ENCODE measurements at places on chromosomes 7 and 10.

DNA sequence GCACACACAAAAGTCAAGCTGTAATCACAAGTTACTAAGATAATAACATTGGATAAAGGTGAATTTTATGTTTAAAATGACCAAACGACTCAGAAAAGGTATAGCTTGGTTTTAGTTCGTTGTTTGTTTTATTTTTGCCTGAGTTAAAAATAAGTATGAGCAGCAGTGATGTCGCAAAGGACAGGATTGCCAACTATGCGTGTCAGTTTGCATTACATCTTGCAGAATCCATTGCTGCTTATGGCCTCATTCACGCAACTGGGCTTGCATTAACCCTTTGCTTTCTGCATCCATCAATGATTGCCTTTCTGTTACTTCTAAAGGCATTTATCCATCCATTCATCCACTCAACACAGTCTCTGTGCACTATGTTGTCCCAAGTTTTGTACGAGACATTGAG lies 389.6 kb downstream of the DPP6 start:
- no peak for DNase-seq

- DNase-seq = no peak
These were observed 1103.0 kb upstream of the PHF14 start for GRCh38 chr7:9870674-9871073.

GRCh38 chr10:63788152-63788821 lies 267.1 kb downstream of the REEP3 start:
- DNase-seq = no peak

DNA sequence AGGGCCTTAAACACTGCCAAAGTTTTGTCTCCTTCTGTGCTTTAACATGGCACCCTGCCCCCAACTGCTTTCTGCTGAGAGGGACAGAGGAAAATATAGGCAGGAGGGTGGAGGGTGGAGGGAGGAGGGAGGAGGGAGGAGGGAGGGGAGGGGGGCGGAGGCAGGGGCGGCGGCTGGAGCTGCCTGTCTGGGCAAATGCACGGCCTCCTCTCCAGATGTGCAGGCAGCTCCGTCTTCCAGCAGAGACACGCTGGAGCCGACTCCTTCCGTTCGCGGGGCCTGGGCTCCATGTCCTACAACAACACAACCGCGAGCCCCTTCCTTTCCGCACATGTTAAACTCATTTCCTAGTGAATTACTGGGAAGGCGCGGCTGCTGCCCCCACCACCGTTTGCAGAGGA lies 14.2 kb downstream of the EBF3 start:
- DNase-seq = no peak

DNA sequence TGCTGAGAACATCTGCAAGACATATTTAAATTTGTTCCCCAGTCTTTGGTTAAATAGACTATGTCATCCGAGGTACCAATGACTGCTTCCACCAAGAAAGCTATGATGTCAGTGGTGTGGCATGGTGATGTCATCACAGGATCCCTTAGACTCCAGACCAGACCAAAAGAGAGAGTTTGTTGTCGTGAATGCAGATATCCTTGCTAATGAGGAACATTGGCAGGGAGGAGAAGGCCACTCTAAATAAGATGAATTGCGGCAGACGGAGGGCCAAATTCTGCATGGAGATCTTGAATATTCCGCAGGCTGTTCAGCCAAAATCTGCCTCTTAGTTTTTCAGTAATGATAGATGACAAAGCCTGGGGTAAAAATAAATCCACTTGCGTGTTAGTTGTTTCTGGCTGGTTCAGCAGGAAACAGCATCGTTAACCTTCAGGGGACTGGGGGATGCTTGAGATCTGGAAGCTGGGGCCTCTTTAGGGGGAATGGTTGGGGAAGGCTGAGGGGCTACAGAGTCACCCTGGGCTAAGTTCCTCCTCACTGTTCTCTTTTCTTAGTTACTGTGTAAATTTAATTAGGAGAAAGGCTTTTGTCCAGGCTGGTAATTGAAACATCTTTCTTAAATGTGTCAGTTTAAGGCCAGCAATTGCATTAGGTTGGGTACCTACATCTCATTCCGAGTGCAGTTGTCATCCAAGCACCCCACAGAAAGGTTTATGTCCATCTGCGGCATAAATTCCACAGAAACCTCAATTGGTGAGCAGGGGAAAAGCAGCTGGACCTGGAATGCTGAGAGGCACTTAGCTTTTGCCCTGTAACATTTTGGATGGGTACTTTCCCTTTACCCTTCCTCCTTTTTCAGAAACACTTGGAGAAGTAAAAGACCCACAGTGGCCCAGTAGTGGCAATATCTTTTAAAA lies 11.6 kb upstream of the CAMK1D start:
- no peak for DNase-seq

DNA sequence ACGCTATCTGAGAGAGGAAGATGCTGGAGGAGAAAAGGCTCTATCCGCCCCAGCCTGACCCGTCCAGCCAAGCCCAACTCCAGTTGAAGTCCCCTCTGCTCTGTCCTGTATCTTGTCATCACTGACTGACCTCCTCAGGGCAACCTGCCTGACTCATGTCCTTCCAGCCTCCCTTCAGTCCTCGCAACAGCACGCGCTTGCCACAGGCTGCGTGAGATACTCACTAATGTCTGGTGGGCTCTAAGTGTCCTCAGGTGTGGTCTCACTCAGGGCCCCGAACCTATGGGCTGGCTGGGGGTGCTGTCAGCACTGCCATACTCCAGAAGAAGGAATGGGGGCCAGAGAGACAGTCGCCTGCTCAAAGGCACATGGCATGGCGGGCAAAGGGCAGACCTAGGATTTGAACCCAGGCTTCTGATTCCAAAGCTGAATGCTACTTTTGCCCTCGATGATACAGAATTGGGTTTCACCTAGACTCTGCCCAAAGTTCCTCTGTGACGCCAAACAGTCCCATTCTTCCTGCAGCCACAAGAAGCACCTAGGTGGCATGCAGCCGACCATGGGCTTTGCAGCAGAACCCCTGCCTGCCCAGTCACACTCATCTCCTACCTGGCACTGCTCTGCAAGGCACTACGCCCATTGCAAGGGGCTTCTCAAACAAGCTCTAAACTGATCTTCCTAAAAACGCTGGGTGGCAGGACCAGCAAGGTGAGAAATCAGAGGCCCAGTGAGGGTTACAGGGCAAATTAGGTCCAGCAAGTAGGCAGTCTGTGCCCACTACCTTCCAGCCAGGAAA lies 8.5 kb downstream of the FAM53B start:
- DNase-seq = no peak

- DNase-seq = no peak
These were observed 73.5 kb downstream of the TFPI2 start for GRCh38 chr7:93817004-93817403.

DNA sequence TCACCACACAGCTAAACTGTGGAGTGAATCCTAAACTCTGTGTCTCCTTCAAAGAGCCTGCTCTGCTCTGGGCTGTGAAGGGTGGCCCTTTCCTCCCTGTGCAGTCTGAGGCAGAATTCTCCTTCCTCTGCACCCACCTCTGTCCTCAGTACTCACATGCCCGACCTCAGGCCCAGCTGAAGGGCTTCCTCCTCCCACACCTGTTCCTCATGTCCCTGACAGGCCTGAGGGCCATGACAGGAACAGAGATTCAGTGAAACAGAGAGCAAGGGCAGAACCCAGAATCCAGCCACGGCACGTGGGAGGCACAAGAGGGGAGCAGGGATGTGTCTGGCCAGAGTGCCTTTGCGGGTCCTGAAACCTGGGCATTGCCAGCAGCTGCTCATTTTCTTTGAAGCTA lies 13.9 kb downstream of the CREB3L2 start:
- DNase-seq = peak; percentile 29

GRCh38 chr10:76922666-76923065 lies 714.9 kb downstream of the KCNMA1 start:
- DNase-seq = no peak

DNA sequence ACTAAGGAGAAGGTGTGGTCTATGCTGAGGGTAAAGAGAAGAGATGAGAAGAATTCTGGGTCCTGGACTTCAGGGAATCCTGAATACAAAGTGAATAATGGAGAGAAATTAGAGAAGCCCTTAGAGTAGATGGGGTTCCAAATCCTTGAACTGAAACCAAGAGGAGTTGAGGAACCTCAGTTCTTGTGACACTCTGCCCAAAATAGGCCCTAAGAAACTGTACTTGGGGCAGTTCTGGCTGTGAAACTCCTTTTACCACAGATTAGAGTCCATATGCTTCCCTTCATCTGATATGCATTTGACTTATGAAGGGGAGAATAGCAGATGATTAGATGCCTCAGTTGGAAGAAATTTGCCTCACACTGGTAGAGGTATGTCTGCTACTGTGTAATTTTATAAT lies 19.0 kb downstream of the TES start:
- no peak for DNase-seq

DNA sequence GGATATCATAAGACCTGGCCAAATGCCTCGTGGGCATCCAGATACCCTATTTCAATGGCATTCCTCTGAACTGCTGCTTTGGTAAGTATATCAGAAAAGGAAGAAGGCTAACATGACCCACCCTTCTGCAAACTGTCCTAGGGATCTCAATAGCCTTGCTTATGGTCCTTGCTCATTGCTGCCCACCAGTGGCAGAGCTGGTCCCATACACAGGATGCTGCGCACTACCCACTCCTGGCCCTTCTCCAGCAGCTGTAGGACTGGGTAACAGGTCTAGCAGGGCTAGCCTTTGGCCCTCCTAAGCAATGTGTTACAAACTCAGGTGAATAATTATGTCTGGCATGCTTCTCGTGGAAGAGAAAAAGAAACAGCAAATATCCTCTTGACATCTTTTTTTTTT lies 72.5 kb downstream of the C10orf90 start:
- DNase-seq = peak; percentile 5

DNA sequence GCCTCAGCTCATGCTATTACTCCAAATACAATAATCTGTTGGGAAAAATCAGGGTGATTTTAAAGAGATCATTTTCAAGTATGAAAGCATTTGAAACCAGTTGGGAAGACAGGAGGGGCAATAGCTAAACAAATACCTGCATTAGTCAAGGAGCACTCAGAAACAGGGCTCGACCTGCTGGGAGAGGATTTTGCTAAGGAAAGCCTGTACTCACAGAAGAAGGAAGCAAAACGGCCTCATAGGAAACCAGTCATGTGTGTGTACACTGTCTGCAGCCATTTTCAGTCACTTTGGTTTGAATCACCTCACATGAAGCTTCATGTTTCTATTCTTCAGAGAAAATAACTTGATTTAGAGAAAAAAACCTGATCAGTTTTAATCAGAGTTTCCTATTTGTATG lies 38.6 kb downstream of the FZD1 start:
- no peak for DNase-seq

DNA sequence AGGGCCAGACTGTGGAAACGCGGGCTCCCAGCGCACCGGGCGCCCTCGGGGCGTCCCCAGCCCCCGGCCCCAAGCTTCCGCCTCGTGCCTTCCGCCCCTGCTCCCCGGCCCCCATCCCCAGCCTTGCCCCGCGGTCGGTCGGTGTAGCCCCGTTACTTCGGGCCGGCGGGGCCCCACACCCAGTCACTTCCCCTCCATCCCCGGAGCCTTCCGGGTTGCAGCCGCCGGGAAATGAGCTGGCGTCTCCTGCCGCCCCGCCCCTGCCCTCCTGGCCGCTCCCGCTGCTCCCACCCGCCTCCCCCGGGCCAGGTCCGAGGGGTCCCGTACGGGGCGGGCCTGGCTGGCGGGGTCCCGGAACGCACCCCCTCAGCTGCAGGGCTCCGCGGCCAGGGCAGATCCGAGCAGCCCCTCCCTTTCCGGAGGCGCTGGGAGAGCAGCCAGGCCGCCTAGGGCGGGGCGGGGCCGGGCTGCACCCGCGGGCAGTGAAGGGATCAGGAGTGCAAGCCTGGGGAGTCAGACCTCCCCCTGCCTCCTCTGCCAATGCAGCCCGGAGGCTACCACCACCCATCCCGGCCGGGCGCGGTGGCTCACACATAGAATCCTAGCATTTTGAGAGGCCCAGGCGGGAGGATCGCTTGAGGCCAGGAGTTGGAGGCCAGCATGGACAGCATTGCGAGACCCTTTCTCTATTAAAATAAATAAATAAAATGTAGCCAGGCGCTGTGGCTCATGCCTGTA lies 709 bp downstream of the ARPC1B start:
- peak; percentile 76 for DNase-seq

GRCh38 chr10:124711145-124711544 lies 33.0 kb downstream of the FAM53B start:
- no peak for DNase-seq

DNA sequence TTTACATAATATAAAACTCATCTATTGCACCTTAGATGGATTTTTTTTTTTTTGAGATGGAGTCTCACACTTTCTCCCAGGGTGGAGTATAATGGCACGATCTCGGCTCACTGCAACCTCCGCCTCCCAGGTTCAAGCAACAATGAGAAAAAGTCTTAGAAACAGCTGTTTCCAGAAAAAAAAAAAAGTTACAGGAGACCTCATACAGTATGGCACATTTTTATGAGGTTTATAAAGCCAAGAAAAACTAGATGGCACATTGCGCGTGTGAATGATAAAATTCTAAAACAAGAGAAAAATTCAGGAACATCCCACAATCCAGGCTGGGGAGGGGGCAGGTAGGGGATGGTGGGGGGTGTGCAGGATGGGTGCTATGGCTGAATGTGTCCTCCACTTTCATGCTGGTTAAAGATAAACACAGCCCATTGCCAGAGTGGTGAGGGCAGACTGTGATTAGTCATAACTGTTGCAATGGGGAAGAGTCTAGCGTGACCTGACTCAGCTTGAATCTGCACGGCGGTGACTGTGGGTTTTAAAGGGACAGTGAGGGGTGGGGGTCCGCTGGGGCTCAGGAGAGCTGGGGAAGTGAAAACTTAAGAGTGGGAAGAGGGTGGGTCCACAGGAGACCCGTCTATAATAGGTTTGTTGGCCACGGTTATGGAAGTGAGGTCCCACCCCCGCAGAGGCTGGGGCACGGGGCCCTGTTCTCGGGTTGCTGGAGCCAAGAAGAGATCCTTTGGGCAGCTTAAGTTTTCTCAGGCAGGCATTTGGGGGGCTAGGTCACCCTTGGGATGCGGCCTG lies 11.9 kb upstream of the LRRC27 start:
- DNase-seq = no peak

DNA sequence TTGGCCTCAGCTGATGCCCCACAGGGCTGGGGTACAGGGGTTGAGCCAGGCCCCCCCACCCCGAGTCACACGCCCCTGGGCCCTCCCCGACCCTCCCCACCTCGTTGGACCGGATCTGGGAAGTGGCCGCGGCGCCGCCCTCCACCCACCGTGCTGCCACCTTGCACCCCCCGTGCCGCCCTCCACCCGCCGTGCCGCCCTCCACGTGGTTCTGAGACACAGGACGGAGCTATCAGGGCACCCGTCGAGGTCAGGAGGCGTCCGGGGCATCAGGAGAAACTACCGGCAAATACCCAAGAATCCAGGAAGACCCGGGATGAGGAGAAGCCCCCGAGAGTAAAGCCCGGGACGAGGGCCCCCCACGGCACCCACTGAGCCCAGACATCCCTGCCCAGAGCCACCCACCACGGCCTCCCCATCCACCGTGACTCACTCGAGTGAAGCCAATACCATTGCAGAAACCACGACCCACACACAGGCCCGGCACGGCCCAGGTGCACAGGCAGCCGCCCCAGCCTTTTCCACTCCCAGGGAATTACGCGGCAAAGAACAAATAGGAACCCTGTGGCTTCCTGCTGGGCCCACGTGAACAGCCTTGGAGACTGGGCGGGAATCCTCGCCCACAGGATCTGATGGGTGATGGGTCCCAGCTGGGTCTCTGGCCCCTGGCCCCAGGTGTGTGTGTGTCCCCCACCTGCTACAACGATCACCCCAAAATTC lies 34.0 kb downstream of the ADAP1 start:
- DNase-seq = no peak

GRCh38 chr7:153858355-153858754 lies 193.8 kb upstream of the DPP6 start:
- DNase-seq = no peak
